ENCODE measurements at places on chromosomes 13 and 19. TPM values are rescaled to one million over a fixed set of nuclear protein-coding genes. Genes with fewer than 3 reads are reported as not detected.

Gene ZNF730
- 4.1 TPM for polyA plus RNA-seq

Gene CYP2S1
- polyA plus RNA-seq: 2.3 TPM

Gene GJA3
- polyA plus RNA-seq: 123 TPM

Gene ADPRHL1
- 78.2 TPM for polyA plus RNA-seq

Gene LILRB4
- polyA plus RNA-seq: not detected

Gene KCNC3
- 4.3 TPM for polyA plus RNA-seq

Gene CNMD
- 0.16 TPM for polyA plus RNA-seq

Gene SIGLEC9
- not detected for polyA plus RNA-seq

Gene SRRM5
- polyA plus RNA-seq: not detected

Gene MADCAM1
- 2.5 TPM for polyA plus RNA-seq

Gene THSD1
- not detected for polyA plus RNA-seq

Gene ATP4B
- polyA plus RNA-seq: not detected

Gene CYP4F2
- not detected for polyA plus RNA-seq

Gene CYP4F3
- polyA plus RNA-seq: not detected

Gene ZNF728
- polyA plus RNA-seq: not detected

Gene SELENOV
- polyA plus RNA-seq: 1.3 TPM

Gene CEACAM21
- 2.2 TPM for polyA plus RNA-seq

Gene LRRC8E
- 1.3 TPM for polyA plus RNA-seq

Gene PDE4C
- polyA plus RNA-seq: 1.1 TPM

Gene MISP
- polyA plus RNA-seq: not detected

Gene CYP4F11
- polyA plus RNA-seq: not detected

Gene TMEM38A
- polyA plus RNA-seq: 41.1 TPM

Gene PPP1R13L
- polyA plus RNA-seq: 39.5 TPM

Gene ZNF543
- polyA plus RNA-seq: 3.4 TPM

Gene P2RY11
- 14.1 TPM for polyA plus RNA-seq

Gene B3GNT3
- not detected for polyA plus RNA-seq

Gene CYP2F1
- not detected for polyA plus RNA-seq

Gene ATP4A
- 0.10 TPM for polyA plus RNA-seq

Gene LGALS14
- not detected for polyA plus RNA-seq

Gene SIAH3
- 2.5 TPM for polyA plus RNA-seq

Gene SHANK1
- polyA plus RNA-seq: 2.0 TPM

Gene LSR
- 77.0 TPM for polyA plus RNA-seq

Gene GRIN2D
- 3.5 TPM for polyA plus RNA-seq

Gene ZNF606
- polyA plus RNA-seq: 31.2 TPM

Gene C5AR2
- polyA plus RNA-seq: not detected

Gene ATCAY
- polyA plus RNA-seq: 0.29 TPM

Gene NPAS1
- 8.4 TPM for polyA plus RNA-seq

Gene TJP3
- polyA plus RNA-seq: 5.0 TPM

Gene SMIM44
- not detected for polyA plus RNA-seq

Gene KLK12
- polyA plus RNA-seq: not detected

Gene B3GNT8
- 4.8 TPM for polyA plus RNA-seq

Gene SLC10A2
- polyA plus RNA-seq: not detected

Gene KCNJ14
- polyA plus RNA-seq: 0.61 TPM

Gene ZSWIM9
- polyA plus RNA-seq: 2.0 TPM

Gene DIRAS1
- 3.1 TPM for polyA plus RNA-seq

Gene LILRA5
- not detected for polyA plus RNA-seq

Gene ZNF480
- polyA plus RNA-seq: 24.7 TPM

Data from cardiac muscle cell (in vitro differentiated cells and primary cell).